ENCODE measurements at places on chromosomes 1 and 21.
A peak's percentile ranks its signal among the peaks of the same experiment; 100 is the strongest.

DNA sequence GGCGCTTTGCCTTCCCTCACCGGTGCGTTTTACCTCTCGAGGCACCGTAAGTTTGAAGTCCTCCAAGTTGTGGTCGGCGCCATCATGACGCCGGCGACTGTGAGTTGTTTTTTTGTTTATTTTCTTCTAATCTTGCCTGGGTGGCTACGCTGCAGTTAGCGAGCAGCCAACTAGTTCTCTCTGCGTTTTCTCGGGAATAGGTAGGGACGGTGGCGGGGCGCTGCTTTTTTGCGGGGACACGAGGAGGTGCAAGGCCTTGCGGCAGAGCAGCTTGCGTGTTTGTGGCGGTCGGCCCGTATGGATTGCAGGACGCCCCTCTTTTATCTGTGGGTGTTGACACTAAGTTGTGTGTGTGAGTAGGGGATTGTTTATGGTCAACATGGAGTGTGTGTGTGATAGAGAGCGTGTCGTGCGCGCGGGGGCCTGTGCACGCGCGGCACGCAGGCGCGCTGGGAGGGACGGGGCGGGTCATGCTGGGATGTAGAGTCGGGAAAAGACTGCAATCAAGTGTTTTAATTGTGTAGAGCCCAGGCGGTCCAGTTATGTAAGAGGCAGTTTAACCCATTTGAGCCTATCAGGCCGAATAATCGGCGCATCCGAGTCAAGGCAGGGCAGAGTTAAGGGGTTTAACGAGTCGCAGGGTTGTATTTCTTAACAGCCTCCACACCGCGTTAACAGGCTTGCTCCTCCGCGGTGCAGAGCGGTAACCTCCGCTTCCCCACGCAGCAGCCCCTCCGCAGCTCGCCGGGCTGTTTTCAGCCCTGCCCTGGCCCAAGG is 1.2 kb upstream of the NEGR1 start:
- DNase-seq = peak; percentile 29

DNA sequence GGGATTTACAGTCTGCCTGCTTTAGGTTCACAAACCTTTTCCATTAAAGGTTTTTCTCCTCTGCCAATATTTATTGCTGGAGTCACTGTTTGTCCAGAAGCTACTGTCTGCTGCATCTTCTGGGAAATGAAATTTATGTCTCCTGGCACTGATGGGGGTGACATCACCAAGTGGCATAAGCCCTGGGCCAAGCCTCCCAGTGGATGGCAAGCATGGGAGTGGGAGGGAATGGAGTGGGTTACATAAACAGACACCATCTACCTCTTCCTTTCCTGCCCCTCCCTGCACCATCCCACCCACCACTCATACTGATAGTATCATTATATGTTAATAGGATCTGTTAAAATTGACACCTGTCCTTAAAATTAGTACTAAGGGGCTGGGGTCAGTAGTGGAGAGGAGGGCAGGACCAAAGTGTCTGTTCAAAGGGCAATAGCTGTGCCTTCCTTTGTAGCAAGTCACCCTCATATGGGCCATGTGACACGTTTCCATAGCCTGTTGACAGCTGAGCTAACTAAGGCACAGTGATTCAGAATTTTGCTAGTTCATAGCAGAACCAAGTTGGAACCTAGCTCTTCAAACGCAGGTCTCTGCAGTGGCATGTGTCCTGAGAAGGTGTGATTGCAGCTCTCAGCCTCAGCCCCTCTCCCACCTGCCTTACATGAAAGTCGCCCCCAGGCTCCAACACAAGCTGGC is 71.0 kb downstream of the MAB21L3 start:
- DNase-seq = no peak

GRCh38 chr1:231581859-231582258 is 44.7 kb upstream of the DISC1 start:
- DNase-seq = no peak

- no peak for DNase-seq
Measured at GRCh38 chr1:70084314-70084915, 121.0 kb downstream of the LRRC40 start.

DNA sequence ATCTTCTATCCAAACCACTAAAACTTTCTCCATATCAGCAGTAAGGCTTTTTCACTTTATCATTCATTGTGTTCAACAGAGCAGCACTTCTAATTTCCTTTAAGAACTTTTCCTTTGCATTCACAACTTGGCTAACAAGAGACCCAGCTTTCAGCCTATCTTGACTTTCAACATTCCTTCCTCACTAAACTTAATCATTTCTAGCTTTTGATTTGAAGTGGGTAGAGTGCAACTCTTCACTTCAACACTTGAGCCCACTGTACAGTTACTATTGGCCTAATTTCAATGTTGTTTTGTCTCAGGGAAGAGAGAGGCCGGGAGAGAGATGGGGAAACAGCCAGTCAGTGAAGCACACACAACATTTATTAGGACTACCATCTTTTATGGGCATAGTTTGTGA is 2.0 kb downstream of the UBE2G2 start:
- no peak for DNase-seq

DNA sequence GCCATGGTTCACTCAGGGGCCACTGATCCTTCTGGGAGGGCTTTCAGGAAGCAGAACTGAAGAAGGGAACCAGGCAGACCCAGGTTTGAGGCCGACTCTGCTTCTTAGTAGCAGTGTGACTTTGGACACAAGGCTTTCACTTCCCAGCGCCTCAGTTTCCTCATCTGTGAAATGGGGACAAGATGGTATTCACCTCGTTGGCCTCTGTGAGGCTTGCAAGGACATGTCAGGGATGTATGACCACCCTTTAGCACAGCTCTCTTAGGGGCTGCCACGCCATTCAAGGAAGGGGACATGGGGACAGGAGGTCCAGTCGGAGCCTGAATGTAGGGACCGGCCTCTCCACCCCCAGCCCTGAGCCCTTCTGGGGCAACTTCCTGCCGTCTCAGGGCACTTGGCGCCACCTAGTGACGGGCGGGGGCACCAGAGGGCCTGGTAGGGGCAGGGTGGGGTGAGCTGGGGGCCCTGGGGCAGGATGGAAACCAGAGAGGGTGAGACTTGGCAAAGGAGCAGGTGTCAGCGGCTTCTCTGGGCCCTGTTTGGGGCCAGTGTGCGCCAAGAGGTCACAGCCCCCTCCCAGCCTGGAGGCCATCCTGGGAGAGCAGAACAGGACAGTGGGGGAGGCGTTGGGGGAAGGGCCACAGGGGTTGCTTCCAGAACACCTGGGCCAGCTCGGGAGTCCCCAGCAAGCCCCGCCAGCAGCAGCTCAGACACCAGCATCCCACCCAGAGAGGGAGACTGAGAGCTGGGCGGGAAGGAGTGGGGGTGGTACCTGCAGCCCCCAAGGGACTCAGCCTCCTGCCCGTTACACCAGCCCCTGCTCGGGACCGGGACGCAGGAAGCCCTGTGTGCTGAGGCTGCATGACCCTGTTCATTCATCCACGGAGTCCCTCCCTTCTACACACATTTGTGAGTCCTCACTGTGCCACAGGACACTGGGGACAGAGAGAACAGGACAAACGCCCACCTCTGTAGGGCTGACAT is 102.5 kb upstream of the TARDBP start:
- DNase-seq = peak; percentile 85

DNA sequence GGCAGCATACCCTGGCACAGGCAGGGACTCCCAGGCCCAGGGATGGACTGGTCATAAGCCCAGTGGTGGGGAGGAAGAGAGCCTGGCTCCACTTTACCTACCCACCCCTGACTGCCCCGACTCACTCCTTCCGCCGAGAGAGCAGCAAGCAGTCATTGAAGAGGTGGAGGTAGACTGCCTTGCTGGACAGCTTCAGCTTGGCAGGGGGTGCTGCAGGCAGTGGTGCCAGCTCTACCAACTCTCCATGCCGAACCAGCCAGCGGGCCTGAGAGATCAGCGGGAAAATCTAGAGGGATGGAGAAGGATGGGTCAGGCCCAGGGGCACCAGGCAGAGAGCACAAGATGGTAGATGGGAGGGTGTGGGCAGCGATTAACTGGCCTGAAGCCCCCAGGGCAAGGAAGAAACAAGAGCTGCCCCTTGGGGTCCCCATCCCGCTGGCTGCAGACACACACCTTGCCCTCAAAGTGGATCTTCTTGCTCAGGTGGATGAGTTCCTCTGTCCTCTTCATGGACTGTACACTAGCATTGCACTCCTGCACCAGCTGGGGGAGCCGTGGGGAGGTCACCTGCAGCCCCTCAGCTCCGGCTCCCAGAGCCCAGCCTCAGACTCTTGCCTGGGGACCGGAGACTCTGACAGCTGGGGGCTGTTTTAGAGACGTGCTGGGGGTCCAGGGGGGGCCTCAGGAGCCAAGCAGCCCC is 7.7 kb downstream of the ARHGEF19 start:
- peak; percentile 58 for DNase-seq

GRCh38 chr1:1111516-1112236 is 4.2 kb downstream of the C1orf159 start:
- no peak for DNase-seq
